ENCODE measurements at places on chromosomes 2 and 18. TPM values are rescaled to one million over a fixed set of nuclear protein-coding genes. Genes with fewer than 3 reads are reported as not detected.
A peak's percentile ranks its signal among the peaks of the same experiment; 100 is the strongest.

DNA sequence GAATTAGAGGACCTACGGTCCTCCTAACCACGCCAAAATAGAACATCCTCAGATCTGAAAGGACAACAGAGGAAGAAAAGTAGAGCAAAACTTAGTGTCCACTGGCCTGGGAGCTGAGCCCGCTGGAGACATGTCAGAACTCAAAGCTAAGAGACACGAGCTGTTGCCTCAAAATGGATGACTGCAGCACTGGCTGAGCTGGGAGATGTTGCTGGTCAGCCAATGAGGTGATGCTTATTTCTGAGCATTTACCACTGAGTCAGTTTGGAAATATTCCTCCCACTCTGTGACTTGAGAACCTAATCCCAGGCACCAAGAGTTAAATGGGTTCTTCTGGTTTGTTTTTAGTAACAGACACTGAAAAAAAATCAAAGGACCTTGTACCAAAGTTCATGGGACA is 32.6 kb downstream of the FBXO15 start:
- DNase-seq, result no peak

GRCh38 chr18:76446321-76447257 is 48.5 kb downstream of the ZNF516 start:
- DNase-seq, result no peak

DNA sequence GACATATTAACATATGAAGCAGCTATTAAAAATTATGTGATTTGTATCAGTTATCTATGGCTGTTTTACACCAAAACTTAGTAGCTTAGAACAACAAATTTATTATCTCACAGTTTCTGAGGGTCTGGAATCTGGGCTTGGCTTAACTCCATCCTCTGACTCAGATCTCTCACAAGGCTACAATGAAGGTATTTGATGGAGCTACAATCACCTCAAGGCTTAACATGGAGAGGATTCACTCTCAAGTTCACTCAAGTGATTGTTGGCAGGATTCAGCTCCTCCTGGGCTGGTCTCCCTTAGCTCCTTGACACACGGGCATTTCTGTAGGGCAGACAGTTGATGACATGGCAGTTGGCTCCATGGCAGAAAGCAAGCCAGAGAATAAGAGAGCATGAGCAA is 133.0 kb upstream of the SLC14A2 start:
- DNase-seq, result no peak

DNA sequence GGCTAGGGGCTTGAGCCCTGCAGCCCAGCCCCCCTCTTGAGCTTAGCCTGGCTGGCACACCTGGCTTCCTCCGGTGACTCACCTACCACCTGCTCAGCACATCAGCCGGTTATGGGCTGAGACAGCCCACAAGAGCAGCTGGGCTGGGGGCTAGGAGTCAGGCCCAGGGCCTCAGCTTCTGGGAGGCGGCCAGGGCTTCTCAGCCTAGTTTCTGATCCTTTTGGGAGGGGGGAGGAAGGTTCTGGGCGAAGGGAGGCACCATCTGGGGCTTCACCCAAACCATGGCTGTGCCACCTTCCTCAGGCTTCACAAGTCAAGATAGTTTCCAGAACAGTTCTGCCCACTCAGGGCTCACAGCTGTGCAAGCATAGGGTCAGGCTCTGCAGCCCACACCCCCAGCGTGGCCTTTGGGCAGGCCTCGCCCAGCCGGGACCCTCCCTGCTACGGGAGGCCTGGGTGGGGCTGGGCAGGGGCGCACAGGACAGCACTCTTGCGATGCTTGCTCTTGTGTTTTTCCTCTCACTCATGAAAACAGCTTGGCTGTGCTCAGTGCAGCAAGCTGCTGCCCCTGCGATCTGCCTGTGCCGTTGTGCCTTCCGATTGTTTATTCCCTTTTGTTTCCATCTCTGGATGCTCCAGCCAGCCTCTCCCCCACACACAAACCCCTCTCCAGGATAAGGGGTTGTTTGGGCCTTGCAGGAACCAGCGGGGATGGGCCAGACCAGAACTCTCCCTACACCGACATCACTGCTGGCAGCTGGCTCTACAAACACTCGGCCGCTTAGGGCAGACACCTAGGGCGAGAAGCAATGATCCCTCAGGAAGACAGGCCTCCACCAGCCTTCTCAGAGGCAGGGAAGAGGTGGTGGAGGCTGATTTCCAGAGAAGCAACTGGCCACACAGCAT is 26.1 kb upstream of the SEMA4C start:
- DNase-seq, result peak; percentile 63

GRCh38 chr18:78352910-78353309 is 626.7 kb upstream of the SALL3 start:
- no peak for DNase-seq

DNA sequence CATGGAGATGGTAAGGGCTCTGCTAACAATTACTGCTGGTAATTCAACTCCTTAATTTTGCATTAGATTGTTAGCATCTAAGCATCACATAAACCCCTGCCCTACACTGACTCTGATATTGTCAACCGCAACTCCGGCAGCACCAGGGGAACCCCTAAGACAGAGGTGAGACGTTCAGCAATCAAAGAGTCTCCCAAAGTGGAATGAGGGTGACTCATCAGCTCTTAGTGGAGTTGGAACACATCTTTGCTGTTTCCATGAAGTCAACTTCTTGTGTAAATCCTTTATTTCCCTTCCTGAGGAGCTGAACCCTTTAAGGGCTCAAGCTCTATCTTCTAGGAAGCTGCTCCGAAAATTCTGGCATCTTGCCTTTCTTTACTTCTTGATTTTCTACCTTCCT is 52.1 kb downstream of the ABCG8 start:
- no peak for DNase-seq

- DNase-seq, result no peak
Measured at GRCh38 chr18:12278741-12279682, 24.9 kb downstream of the CIDEA start.

- no peak for DNase-seq
Measured at GRCh38 chr18:74796841-74797576, 199.3 kb downstream of the ZNF407 start.

GRCh38 chr18:28109781-28110560 is 67.0 kb downstream of the CDH2 start:
- no peak for DNase-seq

- DNase-seq, result no peak
Measured at GRCh38 chr2:47230418-47230817, 75.3 kb upstream of the STPG4 start.

DNA sequence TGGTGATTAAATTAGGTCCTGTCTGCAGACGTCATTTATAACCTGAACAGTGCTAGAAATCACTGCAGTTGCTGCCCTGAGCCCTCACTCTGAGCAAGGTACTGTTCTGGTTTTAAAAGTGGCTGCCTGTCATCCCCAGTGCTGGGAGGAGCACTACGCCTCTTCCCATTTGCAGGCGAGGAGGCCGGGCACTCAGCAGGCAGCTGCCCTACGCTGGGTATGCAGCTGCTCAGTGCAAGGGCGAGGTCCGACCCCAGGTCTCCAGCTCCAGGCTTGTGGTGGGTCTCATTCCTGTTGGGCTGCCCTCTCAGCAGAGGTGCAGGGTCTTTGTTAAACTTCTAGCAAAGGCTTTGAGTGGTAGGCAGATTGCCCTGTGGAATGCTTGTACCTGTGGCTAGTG is 15.7 kb downstream of the CNDP2 start:
- no peak for DNase-seq

- no peak for DNase-seq
Measured at GRCh38 chr2:182761903-182762302, 45.8 kb downstream of the DNAJC10 start.

- DNase-seq, result no peak
Measured at GRCh38 chr2:73890301-73891092, 2.3 kb upstream of the ACTG2 start.

- DNase-seq, result no peak
Measured at GRCh38 chr18:35581898-35582641, 530 bp downstream of the GALNT1 start.

- DNase-seq, result no peak
Measured at GRCh38 chr18:40407909-40408308, 1547.1 kb upstream of the PIK3C3 start.

- DNase-seq, result no peak
Measured at GRCh38 chr2:62147610-62148301, 48.2 kb upstream of the B3GNT2 start.

- DNase-seq, result no peak
Measured at GRCh38 chr2:7709907-7710306, 792.7 kb downstream of the RNF144A start.

DNA sequence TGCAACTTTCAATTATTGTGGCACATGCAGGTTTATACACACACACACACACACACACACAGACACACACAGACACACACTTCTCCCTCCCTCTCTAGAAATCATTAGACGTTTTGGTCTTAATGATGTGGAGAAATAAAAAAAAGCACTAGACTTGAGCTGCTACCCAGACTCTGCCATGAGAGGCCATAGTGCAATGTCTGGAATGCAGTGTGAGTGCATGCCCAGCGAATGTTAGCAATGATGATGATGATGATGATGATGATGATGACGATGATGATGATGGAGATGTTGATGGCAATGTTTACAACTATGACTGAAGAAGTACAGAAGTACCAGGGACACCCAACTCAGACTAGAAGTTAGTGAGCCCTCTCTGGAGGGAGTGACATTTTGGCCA is 23.8 kb upstream of the KLHL29 start:
- DNase-seq, result no peak

DNA sequence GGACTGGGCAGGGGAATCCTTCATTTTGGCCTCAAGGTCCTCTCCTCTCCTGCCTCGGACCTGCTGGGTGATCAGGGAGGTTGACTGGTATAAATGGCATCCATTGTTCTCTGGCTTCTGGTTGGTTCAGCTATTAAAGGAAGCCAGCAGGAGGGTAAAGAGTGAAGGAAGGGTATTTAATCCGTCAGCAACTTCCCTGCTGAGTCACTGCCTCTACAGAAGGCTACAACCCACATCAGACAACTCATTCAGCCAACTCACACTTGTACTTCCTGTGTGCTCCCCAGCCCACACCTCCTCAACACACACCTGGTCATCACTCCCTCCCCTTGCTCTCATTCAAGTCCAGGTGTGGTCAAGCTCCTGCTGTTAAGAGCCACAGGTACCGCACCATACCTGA is 68.3 kb upstream of the MRPS9 start:
- DNase-seq, result peak; percentile 34

DNA sequence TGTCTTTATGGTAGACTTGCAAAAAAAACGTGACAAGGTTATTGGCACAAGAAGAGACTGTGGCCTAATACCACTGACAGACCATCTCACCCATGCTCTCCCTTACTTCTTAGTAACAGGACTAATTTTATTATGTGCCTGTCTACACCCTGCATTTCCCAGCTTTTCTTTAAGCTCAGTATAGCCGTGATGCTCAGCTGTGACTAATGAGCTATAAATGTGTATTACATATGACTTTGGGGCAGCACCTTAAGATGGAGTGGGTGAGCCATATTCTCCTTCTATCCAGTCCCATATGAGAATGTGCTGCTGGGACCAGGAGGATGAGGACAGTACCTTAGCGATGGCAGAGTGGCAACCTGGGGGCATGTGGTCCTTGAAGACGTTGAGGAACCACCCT is 293.5 kb downstream of the RNF144A start:
- no peak for DNase-seq

DNA sequence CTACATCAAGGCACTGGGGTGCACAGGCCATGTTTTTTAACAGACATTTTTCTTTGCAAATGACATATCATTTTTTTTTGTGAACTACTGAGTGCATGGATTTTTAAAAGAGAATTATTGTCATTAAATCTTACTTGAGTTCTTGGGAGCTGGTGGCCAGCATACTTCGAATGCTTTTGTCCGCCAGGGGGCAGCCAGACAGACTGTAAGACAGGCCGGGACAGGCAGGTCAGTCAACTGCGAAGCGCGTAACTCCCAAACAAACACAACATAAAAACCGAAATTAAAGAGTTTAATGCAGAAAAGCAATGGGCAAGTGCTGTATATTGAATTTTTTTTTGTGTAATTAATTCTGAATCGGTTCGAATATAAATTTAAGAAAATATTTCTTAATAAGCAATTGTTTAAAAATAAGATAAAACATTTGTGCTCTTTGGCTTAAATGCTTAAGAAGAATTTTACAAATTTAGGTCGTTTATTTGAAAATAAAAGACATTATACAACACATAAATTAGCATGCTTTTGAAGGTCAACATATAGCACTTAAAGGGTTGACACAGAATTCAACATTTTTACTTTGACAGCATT is 142.2 kb upstream of the PXDN start:
- peak; percentile 4 for DNase-seq

DNA sequence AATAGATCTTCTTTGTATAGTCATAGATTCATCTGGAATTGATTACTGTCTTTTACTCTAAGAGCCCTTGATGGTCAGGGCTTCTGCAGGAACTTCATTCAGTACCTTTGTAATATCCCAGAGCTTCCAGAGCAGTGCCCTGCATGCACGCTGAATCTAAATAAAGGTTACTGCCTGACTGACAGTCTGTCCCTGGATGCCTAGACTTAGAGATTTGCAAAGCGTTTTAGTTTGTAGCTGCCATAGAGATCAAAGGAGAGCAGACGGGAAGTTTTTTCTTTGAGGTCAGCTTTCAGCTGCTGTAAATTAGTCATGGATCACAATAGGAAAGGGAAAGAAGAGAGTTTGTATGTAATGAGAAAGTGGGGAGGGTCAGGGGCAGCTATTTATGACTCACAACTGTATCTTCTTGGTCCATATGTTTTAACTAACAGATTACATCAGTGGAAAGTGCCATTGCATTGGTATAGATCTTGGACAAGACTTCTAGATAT is 45.2 kb upstream of the NYAP2 start:
- no peak for DNase-seq

GRCh38 chr2:127093648-127094210 is 13.2 kb downstream of the BIN1 start:
- no peak for DNase-seq

Gene GREB1L
- 3.8 TPM for total RNA-seq

Gene STON1
- total RNA-seq, result 0.86 TPM

Gene SOX11
- total RNA-seq, result not detected

Gene CD8A
- 0.20 TPM for total RNA-seq

Gene GAREM2
- 2.8 TPM for total RNA-seq

Gene APOB
- total RNA-seq, result 0.05 TPM

Gene BABAM2
- 43.5 TPM for total RNA-seq

Gene CFAP210
- total RNA-seq, result not detected

Gene IKZF2
- total RNA-seq, result 26.0 TPM

Gene INHA
- total RNA-seq, result 0.80 TPM

Gene PRSS56
- total RNA-seq, result not detected

Gene CNGA3
- not detected for total RNA-seq

Gene TET3
- 23.3 TPM for total RNA-seq

Gene CPLX4
- total RNA-seq, result not detected
